Hematopoietic multipotent progenitor cell (in vitro differentiated cells): ENCODE measurements at places on chromosomes 3 and 15.
A peak's percentile ranks its signal among the peaks of the same experiment; 100 is the strongest.

GRCh38 chr3:21745966-21746365 lies 5.0 kb downstream of the ZNF385D start:
- peak; percentile 9 for DNase-seq

GRCh38 chr3:153830552-153830951 lies 290.6 kb upstream of the ARHGEF26 start:
- DNase-seq: no peak

- DNase-seq: no peak
Observed at GRCh38 chr3:148005456-148005855, 596.3 kb downstream of the ZIC1 start.

- no peak for DNase-seq
Observed at GRCh38 chr3:56845505-56845904, 43.8 kb upstream of the ARHGEF3 start.

- no peak for DNase-seq
Observed at GRCh38 chr3:49294343-49294742, 17.3 kb upstream of the C3orf62 start.

DNA sequence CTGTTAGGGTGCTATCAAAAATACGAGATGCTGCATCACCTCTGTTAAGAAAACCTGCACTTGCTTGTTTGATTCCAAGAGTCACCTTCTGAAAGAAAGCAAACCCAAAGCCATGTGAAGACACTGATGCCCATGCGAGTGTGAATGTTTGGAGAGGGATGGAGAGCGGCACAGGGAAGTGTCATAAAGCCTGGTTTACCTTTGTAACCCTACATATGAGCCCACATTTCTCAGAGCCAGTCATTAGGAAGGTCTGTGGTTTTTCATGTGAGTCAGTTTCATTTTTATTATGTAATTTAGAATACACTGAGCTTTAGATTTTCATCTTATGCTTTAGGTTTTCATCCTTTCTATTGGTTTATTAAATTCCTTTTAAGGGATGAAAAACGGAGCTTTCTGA lies 896.8 kb downstream of the ROBO1 start:
- no peak for DNase-seq

GRCh38 chr3:172635588-172635987 lies 75.3 kb downstream of the NCEH1 start:
- no peak for DNase-seq
